Suprapubic skin (tissue), 4 donors: ENCODE measurements at places on chromosomes 13 and 19. TPM values are rescaled to one million over a fixed set of nuclear protein-coding genes. Genes with fewer than 3 reads are reported as not detected.

Gene ZNF543
- 9.8 TPM for total RNA-seq

Gene ELSPBP1
- total RNA-seq = not detected

Gene C1QTNF9B
- total RNA-seq = not detected

Gene TNFSF11
- total RNA-seq = not detected

Gene PRR12
- 30.7 TPM for total RNA-seq

Gene SYT3
- not detected for total RNA-seq

Gene MEDAG
- total RNA-seq = 10.3 TPM

Gene USHBP1
- 1.7 TPM for total RNA-seq

Gene ZNF554
- total RNA-seq = 3.9 TPM

Gene RELB
- 16.5 TPM for total RNA-seq

Gene PROZ
- not detected for total RNA-seq

Gene MYH14
- total RNA-seq = 116 TPM

Gene LILRA2
- 0.15 TPM for total RNA-seq

Gene SLC10A2
- 0.16 TPM for total RNA-seq

Gene CACNG8
- 0.08 TPM for total RNA-seq
